SIG-M5 (cell line): ENCODE measurements at places on chromosomes 5 and 9.

DNA sequence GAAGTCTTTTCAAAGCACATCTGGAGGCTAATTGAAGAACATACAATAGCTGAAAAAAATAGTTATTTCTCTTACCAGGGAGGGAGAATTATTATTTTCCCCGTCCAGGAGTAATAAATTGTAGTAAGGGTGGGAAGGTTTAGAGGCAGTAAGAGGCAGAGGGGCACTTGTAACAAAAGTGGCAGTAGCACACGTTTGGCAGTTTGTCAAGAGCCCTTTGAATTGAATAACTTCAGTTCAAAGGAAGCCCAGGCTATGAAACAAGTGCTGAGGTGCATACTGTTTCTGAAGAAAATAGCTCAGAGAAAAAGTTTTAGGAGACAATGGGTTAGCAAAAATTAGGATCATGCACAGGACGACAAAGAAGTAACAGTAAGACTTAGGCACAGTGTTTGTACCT is 451.3 kb downstream of the LRRC70 start:
- DNase-seq: no peak

- DNase-seq: no peak
Measured at GRCh38 chr5:2658881-2659470, 92.5 kb downstream of the IRX2 start.

GRCh38 chr5:133121611-133122150 is 69.9 kb downstream of the HSPA4 start:
- no peak for DNase-seq

GRCh38 chr9:104074876-104075275 is 19.2 kb upstream of the SMC2 start:
- DNase-seq: no peak
